ENCODE measurements at places on chromosomes 7 and 10.

DNA sequence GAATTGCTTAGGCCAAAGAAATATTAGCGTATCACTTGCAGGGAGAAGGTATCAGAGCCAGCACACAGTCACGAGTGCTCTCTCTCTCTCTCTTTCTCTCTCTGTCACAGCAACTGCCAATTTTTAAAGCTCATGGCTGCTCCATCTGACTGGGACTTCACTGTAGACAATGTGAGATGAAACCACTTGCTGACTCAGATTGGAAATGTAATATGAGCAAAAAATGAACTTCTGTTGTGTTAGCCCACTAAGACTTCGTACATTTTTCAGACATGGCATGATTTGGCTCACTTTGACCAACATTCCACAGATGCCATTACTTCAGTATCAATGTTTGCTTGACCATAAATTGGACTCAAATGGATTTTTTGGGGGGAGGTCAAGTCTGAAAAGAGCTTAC lies 68.1 kb downstream of the DGKB start:
- no peak for DNase-seq

GRCh38 chr10:68105820-68106219 lies 3.5 kb upstream of the MYPN start:
- DNase-seq: no peak

DNA sequence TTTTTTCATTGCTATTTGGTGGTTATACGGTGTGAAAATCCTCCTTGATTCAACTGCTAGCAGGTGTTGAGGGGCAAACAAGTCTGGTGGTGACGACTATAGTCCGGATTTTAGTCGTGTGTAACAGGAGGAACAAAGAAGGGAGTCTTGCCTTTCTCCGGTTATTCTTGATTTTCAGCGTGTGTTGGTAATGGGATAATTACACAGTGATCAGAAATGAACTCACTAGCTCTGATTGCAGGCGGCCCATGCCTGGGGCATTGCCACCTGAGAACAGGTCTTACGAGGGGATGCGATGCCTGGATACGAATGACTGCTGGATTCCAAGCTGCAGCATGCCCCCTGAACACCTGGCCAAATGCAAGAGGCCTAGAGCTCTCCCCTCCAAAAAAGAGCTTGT lies 72.8 kb downstream of the CAMK1D start:
- no peak for DNase-seq

DNA sequence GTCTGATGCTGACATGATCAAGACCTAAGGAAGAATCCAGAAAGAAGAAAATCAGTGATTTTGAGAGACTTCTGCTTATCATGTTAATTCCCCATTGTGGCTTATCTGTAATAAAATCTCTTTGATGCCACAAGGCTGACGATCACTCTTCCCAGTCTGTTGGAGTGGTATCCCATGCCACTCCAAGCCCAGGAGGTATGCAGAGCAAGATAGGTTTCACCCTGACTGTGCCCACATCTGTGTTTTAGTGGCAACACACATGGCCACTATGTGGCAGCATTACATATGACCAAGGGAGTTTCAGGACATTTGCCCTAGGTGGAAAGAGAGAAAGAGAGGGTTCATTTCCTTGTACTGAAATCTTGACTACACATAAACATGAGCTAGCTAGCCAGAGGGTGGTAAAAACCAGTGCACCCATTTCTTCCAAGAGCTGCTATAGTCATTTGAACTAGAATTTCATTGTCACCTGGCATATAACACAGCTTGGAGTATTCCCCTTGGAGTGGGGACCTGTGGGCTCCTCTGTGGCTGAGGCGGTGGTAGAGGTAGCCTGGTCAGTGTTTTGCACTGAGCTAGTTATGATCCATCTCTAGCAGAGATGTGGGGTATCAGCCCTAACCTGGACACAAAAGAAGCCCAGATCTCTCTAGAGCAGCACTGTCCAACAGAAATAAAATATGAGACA lies 20.8 kb downstream of the LAMB4 start:
- DNase-seq: no peak

DNA sequence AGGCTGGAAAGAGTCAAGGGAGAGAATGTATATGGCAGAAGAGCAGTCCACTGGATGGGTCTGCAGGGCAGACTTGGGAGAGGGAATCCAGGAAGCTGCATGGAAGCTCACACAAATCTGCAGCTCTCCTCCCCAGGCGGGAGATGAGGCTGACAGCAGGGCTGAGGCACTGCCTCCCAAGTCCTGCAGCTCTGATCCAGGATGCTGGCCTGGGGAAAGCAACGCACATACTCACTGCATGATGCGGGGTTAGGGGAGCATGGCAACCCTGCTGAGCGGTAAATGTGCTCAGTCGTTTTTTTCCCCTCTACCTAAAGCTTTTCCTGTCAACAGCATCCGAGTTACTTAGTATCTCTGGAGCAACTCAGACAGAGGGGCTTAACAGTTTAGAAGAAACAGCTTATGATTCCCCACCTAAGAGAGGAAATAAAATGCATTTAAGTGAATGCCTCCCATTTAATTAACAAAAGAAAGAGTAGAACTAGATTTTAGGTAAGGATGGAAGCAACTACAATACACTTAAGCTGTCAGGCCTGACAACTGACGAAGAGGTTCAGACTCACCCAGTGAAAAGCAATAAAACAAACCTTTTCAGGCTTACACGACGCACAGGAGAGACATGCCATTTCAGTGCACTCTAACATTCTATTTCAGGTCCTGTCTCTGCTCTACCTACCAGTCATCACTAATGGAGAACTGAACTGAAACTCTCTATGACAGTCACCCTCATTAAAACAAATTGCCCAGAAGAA lies 37.0 kb downstream of the CHCHD3 start:
- DNase-seq: no peak

DNA sequence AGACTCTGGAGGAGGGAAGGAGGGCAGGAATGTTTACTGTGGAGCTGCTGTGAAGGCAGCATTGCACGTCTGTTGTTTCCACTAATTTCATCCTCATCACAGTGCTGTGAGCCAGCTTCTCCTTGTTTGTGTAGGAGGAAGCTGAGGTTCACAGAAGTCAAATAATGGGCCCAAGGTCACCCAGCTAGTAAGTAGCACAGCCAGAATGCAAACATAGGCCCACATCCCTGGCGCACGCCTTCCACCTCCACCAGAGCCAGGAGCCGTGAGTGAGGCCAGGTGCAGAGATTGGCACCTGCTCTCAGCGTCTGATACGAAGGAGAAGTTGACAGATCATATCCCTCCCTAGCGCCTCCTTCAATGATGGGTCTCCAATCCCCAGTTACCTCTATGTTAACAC lies 93.6 kb downstream of the HTR5A start:
- no peak for DNase-seq

GRCh38 chr10:22022257-22023032 lies 18.9 kb upstream of the DNAJC1 start:
- DNase-seq: peak; percentile 40

GRCh38 chr7:25966469-25966868 lies 185.5 kb upstream of the NFE2L3 start:
- DNase-seq: no peak

GRCh38 chr10:73875139-73875475 lies 752 bp upstream of the CAMK2G start:
- peak; percentile 22 for DNase-seq

- no peak for DNase-seq
Observed at GRCh38 chr7:117014673-117015133, 61.4 kb downstream of the ST7 start.

DNA sequence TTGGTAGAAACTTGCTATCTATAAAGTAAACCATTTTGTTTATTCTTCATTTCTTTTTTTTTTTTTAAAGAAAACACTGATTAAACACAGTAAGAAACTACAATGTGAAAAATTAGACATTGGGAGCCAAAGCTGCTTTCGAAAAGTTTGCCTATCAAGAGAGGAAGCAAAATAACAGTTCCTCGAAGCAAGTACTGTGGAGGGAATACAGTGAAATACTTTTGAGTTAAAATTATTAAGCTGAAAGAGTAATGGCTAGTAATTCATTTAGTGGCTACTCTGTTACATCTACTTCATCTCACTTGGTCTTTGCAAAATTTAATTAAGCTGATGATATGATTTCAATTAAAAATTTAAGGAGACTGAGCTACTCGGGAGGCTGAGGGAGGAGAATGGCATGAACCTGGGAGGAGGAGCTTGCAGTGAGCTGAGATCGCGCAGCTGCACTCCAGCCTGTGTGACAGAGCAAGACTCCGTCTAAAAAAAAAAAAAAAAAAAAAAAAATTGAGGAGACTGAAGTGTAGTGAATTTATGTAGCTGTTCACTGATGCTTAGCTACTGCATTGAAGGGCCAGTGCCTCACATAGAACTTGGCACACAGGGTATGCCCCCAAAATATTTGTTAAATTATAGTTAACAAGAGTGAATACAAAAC lies 982.1 kb upstream of the MBL2 start:
- DNase-seq: no peak

- DNase-seq: no peak
Observed at GRCh38 chr10:99612167-99612831, 7.9 kb downstream of the SLC25A28 start.

DNA sequence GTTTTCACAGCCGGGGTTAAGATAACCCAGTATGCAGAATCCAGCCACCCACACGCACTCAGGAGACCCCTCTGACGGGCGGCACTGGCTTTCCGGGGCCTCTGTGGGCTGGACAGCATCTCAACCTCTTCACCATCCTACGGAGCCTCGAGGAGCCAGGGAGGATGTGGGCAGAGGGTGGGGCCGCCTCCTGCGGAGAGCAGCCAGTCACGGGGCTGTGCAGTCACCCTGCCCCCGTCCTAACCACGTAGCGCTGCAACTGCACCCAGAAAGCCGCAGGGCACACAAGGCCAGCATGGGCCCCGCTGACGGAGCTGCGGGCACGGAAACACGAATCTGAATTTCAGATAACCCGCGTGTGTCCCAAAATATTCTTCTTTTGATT lies 270.3 kb downstream of the ELFN1 start:
- peak; percentile 86 for DNase-seq

- no peak for DNase-seq
Observed at GRCh38 chr10:118835682-118836326, 81.0 kb upstream of the CACUL1 start.

- DNase-seq: no peak
Observed at GRCh38 chr7:83178796-83179195, 16.1 kb upstream of the PCLO start.

DNA sequence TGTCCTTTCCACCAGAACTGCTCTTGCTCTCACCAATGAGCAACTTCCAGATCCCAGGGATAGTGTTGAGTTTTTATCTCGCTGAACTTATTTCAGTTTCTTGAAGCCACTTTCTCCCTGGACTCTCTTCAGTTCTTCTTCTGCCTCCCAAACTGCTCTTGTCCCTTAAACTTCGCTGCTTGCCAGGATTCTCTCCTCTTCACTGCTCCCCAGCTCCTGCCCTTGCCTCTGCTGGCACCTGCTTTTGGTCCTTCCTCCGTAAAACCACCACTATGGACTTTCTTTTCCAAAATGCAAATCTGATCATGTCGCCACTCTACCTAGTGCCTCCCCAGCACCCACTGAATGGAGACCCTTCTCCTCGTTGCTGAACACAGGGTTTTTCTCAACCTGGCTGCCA lies 92.8 kb upstream of the PALS2 start:
- no peak for DNase-seq

GRCh38 chr7:32881074-32881982 lies 10.2 kb downstream of the KBTBD2 start:
- no peak for DNase-seq

- no peak for DNase-seq
Observed at GRCh38 chr10:66514666-66515065, 411.2 kb upstream of the LRRTM3 start.

DNA sequence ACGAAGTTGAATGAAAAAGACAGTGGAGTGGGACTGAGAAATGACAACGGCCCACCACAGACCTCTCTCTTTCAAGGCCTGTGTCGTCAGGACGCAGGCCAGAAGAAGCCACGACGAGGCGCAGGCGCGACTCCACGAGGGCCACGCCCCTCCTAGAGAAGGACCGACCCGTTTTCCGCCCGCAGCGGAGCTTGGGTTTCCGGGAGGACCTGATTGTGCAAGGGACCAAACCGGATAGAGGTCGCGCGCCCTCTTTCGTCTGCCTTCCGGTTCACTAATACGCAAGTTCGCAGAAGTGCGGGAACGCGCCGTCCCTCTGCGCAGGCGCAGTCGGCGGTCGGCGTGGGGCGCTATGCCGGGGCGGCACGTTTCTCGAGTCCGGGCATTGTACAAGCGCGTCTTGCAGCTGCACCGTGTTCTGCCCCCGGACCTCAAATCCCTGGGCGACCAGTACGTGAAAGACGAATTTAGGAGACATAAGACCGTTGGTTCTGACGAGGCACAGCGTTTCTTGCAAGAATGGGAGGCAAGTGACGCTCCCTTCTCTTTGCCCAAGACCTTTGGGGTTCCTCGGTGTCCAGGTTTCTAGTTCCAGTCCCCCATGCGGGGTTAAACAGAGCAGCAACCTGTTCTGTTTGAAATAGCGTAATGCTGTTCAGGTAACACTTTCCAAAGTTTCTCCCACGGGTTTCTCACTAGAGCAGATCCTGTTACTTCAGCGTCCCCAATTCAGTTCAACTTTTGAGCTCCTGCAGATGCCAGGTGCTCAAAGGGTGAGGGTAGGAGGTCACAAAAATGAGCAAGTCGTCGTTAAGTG lies at the start of gene SDHAF3:
Gene SDHAF3 (plus strand): TSS at position 327 of the 817 bp plus-strand sequence. CDS start 26 bp downstream, at position 353.
- DNase-seq: peak; percentile 98

- no peak for DNase-seq
Observed at GRCh38 chr7:85041605-85042216, 145.1 kb downstream of the SEMA3D start.

- DNase-seq: no peak
Observed at GRCh38 chr10:31142026-31142425, 110.4 kb upstream of the ZNF438 start.

GRCh38 chr7:5653661-5654060 lies 127.8 kb downstream of the RNF216 start:
- DNase-seq: no peak

GRCh38 chr10:132836248-132836831 lies 50.4 kb upstream of the NKX6-2 start:
- no peak for DNase-seq

- DNase-seq: no peak
Observed at GRCh38 chr7:66282591-66282935, 77.4 kb downstream of the TPST1 start.

DNA sequence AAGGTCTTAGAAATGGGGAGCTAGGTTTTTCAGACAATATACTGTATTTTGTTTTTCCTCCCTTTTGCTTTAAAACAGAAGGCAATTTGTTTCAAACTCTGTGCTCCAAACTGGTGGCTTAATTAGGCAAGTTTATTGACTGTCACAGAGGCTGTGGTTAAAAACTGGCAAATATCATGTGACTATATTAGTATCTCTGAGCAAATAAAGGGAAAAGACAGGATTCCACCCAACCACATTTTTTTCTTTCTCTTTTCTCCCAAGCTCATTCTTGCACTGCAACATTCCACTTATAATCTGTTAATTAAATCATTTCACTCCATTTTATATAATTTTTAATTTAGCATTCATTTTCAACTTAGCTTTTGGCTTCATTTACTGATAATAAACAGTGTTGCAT lies 615.8 kb downstream of the AUTS2 start:
- DNase-seq: no peak

GRCh38 chr7:81155654-81156373 lies 237.0 kb upstream of the SEMA3C start:
- DNase-seq: no peak

DNA sequence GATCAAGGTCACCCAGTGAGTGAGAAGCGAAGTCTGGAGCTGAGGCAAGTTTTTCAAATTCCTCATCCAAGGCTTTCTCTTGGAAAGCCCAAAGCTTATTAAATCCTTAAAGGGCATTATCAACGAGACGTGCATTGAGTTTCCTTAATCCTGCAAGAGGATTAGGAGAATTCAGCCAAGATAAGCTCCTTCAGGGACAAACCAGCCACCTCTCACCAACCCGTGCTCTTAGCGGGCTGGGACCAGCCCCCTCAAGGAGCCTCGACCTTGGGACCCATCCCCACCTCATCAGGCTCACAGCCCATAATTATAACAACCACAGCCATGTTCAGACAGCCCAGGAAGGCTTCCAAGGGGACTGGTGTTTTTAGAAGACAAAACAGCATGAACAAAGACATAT lies 12.0 kb upstream of the SLC29A4 start:
- DNase-seq: no peak
